DMS79 treated with DMSO at 0.1 percent for 48 hours (cell line): ENCODE measurements at places on chromosomes 7 and 10.
A peak's percentile ranks its signal among the peaks of the same experiment; 100 is the strongest.

- DNase-seq = no peak
These were observed 116.2 kb upstream of the GPR26 start for GRCh38 chr10:123549761-123550454.

DNA sequence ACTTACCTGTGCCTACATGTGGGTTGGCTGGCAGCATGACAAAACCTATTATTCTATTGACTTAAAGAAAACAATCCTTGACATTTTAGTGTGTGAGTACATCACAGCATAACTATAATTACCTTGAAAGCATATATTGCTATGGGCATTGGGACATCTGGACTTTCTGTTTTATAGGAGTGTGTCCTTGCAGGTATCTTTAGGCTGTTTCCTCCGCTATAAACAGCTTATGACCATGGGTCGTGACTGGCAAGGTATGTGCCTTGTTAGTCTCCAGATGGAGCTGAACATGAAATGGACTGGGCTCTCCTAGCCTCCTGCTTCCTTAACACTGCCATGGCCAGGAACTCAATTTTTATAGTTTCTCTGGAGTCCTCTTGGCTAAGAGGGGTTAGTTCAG, 317.4 kb upstream of the COBL start:
- DNase-seq = no peak

DNA sequence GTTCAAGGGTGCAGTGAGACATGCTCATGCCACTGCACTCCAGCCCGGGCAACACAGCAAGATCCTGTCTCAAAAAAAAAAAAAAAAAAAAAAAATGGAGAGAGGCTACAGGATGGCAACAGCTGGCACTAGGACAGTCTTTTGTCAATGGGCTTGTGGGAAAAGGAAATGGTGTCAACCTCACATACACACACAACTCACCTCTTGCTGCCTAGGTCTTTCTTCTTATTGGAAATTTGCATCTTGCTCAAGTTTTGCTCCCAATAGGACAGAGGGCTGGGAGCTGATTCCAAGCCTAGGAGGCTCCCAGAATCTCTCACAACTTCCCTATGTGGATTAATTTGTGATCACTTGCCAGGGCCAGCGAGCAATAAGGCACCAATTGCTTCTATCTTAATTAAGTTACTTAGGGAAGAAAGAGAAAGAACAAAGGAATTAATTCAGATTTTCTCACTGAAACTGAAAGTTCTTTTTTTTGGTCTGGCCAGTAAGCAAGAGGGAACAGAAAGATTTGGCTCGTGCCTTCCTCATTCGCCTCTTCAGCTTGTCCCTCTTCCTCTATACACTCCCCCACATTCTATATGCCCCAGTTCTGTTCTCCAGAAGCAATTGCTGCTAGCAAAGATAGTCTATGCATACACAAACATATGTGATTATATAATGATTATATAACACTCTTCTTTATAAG, 33.8 kb downstream of the MAP3K8 start:
- DNase-seq = no peak

DNA sequence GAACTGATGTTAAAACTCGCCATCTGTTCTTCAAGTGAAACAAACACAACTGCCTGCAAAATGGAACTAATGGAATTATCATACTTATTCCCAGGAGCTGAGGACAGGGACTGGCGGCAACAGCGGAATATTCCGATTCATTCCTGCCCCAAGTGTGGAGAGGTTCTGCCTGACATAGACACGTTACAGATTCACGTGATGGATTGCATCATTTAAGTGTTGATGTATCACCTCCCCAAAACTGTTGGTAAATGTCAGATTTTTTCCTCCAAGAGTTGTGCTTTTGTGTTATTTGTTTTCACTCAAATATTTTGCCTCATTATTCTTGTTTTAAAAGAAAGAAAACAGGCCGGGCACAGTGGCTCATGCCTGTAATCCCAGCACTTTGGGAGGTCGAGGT, 24.7 kb upstream of the MCM10 start:
- no peak for DNase-seq

DNA sequence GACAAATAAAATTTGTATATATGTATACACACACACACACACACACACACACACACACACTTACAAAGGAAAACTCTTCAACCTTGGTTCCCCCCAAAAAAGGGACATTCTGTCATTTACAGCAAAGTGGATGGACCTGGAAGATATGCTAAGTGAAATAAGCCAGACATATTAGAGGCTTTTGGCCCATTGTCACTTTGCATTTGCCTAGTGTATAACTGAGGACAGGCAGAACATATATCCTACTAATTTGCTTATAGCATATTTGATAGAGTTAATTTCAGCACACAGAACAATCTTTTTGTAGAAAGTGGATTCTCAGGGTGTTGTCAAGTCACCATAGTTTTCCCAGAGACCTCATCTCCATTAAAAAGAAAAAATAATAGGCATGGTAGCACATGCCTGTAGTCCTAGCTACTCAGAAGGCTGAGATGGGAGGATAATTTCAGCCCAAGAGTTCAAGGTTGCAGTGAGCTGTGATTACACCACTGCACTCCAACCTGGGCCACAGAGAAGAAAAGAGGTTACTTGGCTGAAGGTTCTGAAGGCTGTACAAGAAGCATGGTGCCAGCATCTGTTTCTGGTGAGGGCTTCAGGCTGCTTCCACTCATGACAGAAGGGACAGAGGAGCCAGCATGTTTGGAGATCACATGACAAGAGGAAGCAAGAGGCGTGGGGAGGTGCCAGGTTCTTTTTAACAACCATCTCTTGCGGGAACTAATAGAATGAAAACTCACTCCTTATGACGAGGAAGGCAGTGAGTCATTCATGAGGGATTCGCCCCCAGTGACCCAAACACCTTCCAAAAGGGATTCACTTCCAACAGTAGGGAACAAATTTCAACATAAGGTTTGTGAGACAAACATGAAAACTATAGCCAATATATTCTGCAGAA, 135.6 kb downstream of the TMEM168 start:
- DNase-seq = no peak

DNA sequence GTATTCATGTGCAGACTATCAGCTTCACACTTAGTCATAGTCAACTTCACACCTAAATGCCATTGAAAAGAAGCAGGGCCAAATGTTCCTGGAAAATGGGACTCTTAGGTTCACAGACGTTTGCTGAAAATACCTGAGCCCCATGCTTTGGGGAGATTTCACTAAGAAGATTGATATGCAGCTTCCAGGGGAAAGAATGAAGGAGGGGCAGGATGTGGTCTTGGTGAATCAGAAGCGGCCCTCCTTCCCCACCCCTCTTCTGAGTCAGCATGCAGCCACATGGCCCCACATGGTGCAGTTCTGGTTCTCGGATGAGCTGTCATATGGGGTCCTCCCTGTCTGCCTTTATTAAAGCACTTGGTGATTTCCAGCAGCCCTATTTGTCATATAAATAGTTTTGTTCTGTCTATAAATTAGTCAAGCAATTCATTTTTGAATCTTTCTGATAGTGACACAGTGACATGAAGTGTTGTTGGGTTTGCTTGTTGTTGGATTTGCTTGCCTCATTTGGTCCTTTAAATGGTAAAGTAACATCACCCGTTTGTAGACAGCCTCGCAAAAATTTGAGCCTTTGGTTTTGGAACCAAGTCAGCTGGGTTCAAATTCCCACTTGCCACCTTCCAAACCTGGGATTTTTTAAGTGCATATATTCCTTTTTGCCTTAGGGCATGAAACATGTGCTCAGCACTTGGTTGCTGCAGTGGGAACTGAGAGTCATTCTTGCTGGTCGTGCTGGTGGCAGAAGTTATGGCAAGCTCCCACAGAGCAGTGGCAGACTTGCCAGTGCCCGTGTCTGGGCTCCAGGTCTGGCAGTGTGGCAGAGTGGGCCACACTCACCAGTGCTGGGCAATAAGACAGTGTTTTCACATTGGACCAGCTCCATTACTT, 68.1 kb upstream of the CDK6 start:
- DNase-seq = no peak

DNA sequence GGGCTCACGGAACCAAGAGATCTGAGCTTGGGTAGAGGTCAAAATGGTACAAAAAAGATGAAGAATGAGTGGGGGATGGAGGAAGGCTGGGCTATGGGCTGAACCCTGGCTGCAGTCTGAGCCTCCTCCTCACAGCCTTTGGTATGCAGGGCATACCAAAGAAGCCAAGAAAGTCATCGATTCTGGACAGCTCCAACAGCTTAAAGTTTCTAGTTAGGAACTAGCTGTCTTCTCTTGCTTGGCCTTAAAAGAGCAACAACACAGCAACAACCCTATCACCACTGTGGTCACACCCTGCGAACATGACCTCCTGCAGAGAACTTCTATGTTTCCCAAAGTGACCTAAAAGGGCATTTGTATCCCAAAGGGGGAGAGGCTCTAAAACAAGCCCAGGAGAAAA, 126.1 kb upstream of the EFCAB10 start:
- DNase-seq = no peak

GRCh38 chr10:104032144-104032775, 53.4 kb downstream of the COL17A1 start:
- no peak for DNase-seq

DNA sequence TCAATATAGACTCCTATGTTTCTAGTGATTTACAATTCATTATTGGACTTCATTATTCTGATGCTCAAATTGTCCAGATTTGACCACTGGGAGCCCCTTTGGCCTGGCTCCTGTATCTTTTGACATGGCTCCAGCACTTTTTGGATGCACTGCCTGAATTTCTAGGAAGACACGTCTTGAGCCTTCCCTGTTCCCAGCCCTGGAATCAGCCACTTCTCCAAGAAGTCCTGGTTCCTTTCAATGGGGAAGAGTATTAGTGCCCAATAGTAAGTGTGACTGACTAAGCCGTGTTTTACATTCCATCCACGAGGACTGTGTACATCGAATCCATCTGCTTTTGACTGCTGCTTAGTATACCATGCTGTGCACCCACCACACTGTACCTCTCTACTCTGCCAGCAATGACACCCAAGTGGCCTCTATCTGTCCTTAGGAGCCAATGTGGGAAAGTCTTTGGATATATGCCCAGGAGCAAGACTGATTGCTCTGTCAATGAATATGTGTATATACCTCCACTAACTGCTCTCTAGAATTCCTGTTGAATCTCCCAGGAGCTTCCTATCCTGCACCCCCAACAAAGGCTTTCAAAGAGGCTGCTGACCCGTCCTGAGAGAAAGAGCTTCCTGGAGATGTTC, 23.2 kb upstream of the NPFFR1 start:
- DNase-seq = no peak

- DNase-seq = no peak
These were observed 2.9 kb downstream of the TECPR1 start for GRCh38 chr7:98249106-98249505.

- DNase-seq = no peak
These were observed 10.0 kb downstream of the DNAJC1 start for GRCh38 chr10:21993360-21994001.

- DNase-seq = peak; percentile 65
These were observed 76.1 kb upstream of the RHEB start for GRCh38 chr7:151595702-151596350.

DNA sequence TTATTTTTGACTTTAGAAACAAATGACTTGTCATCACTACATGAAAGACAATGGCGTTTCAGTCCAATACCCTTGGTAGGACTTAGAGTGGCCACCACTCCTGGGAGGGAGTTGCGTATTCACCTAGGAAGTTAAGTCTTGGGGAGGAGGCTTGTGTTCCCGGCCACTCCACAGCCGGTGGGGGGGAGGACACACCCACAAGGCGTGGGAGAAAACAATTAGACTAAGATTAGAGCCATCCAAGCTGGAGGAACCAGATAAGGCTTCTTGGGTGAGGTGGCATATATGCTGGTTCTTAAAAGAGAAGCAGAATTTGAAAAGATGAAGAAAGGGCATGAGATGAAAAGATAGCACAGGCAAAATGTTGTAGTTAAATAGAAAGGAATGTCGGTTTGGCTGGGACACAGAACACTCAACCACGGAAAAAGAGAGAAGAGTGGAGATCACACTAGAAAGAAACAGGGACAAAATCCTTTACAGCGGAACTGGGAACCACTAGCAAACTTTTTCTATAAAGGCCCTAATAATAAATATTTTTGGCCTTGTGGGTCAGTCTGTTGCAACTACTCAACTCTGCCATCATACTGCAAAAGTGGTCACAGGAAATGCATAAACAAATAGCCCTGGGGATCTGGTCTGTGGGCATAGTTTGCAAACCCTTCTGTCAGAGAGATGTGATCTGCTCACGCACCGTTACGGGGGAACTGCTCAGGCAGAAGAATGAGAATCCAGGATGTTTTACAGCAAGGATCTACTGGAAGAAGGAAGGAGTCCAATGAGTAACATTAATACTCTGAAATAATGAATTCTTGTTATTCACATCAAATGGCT, 651.8 kb downstream of the PARD3 start:
- no peak for DNase-seq

DNA sequence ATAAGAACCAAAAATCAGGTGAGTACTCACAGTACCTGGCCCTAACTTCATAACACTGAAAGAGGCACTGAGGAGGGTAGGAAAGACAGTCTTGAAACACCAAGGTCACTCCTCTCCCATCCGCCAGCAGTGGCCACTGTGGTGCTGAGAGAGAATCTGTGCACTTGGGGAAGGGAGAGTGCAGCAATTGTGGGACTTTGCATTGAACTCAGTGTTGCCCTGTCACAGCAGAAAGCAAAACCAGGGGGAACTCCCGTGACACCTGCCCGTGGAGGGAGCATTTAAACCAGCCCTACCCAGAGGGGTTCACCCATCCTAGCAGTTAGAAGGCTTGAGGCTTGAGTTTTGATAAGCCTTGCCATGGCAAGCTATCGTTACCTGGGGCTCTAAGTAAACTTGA, 35.2 kb upstream of the MAP3K8 start:
- DNase-seq = no peak

- peak; percentile 61 for DNase-seq
These were observed 14.0 kb upstream of the PTTG1IP2 start for GRCh38 chr7:90455163-90456030.

DNA sequence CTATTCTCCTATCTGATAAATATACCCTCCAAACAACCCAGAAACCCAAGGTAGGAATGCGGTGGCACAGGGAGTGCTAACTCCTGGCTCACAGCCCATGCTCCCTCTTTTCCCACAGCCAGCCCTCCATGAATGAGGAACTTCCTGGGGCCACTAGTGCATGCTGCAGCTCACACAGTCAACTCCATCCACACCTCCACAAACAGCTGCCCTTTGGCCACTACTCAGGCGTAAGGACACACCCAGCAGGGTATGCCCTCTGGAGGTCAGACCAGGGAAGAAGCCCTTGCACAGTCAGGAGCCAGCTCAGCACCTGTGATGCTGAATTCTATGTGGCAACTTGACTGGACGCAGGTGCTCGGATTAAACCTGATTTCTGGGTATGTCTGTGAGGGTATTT, 85.2 kb upstream of the PIK3CG start:
- DNase-seq = no peak

- no peak for DNase-seq
These were observed 90.8 kb downstream of the NRP1 start for GRCh38 chr10:33243703-33244102.

DNA sequence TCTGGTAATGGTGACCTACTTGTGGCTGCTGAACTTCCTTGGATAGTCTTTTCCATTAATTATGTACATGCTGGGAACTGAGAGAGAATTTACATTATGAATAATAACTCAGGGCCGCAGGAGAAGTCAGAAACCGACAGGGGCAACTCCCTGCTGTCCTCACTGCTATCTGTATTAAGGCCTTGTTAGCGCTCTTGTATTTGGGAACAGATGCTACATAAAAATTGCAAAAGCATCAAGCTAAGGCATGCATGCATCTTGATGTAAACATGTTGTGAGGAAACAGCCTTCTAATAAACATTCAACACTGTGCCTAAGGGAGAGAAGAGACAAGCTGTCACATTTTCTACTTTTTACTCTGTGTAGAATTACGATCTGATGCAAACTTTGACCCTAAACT, 158.4 kb downstream of the PARD3 start:
- no peak for DNase-seq
